NCI-H460 (cell line): ENCODE measurements at places on chromosomes 2 and 18. TPM values are rescaled to one million over a fixed set of nuclear protein-coding genes. Genes with fewer than 3 reads are reported as not detected.
A peak's percentile ranks its signal among the peaks of the same experiment; 100 is the strongest.

SLC4A3 gene
- 0.97 and 1.3 TPM in 2 replicates for total RNA-seq

- peak; percentile 49 for DNase-seq
Measured at GRCh38 chr2:219171231-219171651, 1.4 kb upstream of the SLC23A3 start.

DNA sequence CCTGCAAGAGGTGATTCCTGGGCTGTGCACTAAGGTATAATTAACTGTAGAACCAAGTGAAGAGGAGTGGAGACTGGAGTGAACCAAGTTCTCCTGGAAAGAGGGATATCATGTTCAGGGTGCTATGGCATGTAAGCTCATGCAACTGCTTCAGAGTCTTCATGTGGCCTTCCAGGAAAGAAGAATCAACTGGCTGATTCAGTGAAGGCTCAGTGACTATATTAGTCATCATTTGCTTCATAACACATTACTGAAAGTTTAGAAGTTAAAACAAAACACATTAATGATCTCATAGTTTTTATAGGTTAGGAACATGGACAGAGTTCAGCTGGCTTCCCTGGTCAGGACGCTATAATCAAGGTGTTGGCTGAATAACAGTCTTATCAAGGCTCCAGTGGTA is 1200.8 kb upstream of the GYPC start:
- DNase-seq, result no peak

GRCh38 chr2:68482296-68482820 is 15.0 kb downstream of the APLF start:
- no peak for DNase-seq

GRCh38 chr18:59276047-59276446 is 2.8 kb upstream of the RAX start:
- DNase-seq, result no peak
